ENCODE measurements at places on chromosomes 16 and 17.

DNA sequence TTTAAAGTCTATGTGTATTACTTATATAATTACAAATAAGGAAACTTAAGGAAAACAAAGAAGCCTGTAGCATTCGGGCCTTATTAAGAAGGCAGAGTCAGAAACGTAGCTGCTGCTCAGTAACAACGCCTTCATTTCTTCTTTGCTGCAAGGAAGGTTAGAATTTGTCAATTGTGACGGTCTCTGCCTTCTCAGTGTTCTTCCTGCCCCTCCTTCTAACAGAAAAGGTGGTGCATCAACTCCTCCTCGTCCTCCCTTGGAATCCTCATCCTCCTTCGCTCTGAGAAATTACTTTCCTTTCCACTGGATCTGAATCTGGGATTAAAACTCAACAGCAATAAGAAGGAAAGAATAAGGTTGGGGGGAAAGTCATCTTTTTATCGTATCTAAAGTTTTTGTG lies 63.0 kb downstream of the VPS53 start:
- no peak for DNase-seq

DNA sequence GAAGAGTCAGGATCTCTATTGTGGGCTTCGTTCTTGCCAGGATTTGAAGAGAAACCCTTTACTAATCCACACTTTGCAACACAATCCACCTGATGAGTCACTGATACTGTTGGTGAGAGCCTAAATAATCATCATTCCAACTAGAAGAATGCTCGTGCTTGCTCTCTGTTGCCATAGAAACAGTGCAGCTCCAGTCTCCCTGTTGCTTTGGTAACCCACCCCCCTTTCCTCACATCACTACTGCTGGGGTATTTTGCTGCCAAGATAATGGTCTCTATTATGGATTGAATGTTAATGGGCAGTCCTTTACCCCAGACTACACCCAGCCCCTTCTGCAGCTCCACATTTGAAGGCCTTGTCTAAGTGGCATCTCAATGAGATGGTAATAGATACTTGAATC lies 190.4 kb downstream of the ABCC12 start:
- peak; percentile 6 for DNase-seq

- DNase-seq, result no peak
Observed at GRCh38 chr17:29143894-29144293, 36.3 kb downstream of the MYO18A start.

DNA sequence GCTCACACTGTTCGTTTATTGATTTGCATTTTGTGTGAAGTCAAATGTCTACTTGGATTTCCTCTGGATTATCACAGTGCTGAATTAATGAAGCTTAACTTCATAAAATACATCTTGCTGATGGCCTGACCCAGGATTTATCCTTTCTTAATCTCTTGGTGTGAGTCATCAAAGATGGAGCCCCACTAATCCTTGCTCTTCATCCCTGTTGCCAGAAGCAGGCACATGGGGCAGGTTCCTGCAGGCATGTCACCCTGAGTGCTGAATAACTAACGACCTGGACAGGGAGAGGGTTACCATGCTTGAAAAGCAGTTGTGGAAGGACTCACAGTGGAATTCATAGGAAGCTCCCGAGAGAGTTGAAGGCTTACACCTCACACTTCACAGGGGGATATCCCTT lies 56.0 kb upstream of the FA2H start:
- DNase-seq, result no peak

GRCh38 chr17:63503341-63503705 lies 19.8 kb upstream of the KCNH6 start:
- DNase-seq, result no peak

DNA sequence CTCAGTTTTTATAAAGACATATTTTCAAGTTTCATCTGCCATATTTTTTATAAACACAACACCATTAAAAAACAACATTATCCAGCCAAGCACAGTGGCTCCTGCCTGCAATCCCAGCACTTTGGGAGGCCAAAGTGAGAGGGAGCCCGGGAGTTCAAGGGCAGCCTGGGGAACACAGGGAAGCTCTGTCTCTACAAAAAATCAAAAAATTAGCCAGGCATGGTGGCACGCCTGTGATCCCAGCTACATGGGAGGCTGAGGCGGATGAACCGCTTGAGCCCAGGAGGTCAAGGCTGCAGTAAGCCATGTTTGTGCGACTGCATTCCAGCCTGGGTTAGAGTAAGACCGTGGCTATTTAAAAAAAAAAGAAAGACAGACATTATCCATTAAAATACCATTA lies 17.2 kb upstream of the NTAN1 start:
- no peak for DNase-seq

DNA sequence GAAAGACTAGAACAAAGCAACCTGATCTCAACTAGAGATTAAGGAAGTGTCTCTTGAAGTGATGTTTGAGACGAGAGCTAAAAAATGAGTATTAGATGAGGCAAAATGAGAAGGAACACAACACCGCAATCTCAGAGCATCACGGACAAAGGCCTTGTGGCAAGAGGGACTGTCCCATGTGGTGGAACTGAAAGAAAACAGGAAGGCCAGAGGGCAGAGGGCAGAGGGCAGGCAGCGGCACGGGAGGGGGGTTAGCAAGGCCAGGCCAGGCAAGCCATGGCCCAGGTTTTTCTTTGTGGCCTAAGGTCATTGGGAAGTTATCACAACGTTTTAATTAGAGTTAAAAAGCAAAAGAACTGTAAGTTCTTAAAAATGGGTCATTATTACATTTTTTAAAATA lies 22.5 kb downstream of the RPA1 start:
- DNase-seq, result no peak

DNA sequence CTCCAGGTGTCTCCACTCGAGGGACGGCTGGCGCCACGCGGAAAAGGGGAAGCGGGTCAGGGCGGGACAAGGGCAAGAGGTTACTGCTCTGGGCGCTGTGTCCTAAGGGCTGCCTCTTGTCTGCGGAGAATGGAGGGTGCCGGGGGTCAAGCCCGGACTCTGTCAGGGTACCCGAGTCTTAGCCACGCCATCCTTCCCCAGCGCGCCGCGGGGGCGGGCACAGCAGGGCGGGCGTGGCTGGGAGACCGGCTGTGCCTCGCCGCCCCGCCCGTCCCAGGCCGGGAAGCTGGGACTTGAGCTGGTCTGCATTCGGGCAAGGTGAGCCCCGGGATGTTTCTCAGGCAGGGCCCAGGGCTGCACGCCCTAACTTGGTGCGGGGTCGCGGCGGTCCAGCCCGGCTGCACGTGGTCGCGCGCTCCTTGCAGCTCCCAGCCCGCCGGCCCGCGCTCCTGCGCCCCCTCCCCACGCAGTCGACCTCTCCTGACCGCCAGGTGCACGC lies 6.2 kb upstream of the ACTG1 start:
- DNase-seq, result no peak

- DNase-seq, result no peak
Observed at GRCh38 chr16:27281243-27281642, 12.7 kb upstream of the NSMCE1 start.

GRCh38 chr17:5558815-5559785 lies 25.2 kb downstream of the NLRP1 start:
- DNase-seq, result no peak

- no peak for DNase-seq
Observed at GRCh38 chr16:10752843-10753523, 9.3 kb downstream of the NUBP1 start.

GRCh38 chr16:55401046-55401445 lies 77.0 kb downstream of the IRX6 start:
- DNase-seq, result no peak

GRCh38 chr16:19883966-19884485 lies 622 bp downstream of the GPRC5B start:
- DNase-seq, result no peak

DNA sequence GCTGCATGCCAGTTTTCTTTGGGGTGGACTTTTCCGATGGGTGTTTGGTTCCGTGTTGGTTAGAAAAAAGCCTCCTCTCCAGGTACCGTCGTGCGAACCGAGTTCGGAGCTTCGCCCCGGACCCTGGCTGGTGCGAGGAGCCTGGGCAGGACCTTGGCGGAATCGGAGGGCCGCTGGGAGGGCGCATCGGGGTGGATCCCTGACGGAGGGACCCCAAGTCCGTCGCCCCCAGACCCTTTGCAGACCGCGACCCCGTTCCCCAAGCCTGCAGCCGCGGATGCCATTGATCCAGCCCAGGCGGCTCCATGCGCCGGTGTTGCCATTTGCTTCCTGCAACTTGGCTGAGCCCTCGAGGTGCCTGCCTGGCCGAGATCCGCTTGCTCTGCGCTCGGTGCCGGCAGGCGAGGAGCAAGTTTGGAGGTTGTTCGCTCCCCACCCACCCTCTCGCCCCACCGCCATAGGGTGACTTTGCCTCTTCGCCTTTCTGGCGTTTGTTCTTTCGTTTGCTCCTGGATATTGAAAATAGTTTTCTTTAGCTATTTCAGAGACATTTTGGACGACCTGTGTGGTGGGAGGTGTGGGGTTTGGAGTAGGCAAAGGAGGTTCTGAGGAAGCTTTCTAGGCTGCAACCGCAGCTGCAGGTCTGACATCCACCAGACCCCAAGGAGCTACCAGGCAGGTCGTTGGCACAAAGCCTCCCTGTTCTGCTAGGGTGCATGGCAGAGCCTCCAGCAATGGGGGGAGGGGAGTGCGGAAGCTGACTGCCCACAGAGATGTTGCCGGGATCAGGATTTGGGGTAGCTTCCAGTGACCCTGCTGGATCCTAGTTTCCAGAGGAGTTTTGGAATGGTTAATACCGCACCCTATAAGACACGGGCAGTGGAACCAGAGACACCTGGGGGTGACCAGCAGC lies 58.2 kb downstream of the RAP1GAP2 start:
- DNase-seq, result peak; percentile 14

GRCh38 chr17:63279498-63280230 lies 166.4 kb downstream of the CYB561 start:
- DNase-seq, result peak; percentile 88

DNA sequence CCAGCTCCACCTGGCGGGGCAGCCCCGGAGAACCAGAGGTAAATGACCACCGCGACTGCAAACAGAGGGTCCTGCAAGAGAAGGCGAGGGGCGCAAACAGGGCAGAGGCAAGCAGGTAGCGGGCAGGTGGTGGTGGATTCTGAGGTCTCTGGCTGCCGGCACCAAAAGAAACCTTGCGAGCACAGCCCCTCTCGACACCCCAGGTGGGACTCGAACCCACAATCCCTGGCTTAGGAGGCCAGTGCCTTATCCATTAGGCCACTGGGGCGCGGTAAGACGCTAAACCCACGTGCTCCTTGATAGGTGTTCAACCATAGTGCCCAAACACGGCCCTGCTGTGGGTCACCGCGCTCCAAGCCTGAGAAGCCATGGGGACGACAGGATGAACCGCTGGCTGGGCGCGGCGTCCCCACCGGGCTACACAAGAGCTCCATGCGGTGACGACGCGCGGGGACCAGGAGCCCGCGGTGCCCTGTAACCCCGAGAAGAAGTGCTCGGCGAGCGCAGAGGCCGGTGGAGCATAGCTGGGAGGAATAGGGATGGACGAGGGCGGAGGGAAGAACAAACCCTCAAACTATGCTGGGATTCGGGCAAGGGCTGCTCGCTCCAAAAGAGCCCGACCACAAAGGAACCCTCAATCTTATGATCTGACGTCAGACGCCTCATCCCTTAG lies 12.4 kb downstream of the ATP5PD start:
- peak; percentile 88 for DNase-seq

DNA sequence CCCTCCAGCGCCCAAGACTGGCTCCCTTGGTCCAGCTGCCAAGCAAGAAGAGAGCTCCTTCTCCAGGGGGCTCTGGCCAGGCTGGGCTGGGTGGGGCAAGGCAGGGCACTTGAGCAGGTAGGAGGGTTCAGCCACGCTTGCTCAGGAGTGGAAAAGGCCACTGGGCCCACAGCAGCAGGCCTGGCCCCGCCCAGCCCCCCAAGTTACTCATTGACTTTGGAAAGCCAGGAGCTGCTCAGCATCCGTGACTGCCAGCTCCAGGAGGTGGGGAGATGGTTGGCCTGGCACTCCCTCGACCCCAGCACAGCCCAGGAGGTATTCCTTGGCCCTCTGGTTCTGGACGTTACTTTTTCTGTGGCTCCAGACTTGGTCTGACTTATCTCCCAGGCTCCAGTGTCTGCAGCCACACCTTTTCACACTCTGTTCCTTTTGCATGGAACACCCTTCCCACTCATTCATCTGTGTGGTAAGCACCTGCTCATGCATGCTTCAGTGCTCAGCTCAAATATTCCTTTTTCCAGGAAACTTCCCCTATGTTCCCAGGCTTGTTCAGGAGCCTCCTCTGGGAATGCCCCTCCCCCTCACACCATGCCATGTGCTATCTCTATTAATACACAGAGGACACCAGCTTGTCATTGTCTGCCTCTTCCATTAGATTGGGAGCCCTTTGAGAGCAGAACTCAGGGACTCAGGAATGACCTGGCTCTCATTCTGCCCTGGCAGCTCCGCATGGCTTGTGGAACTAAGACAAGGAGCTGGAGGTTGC lies at the start of gene CDH16:
Gene CDH16 (minus strand): TSS at position 83 of the 766 bp plus-strand sequence. CDS start 820 bp downstream, outside the sequence.
- DNase-seq, result no peak

DNA sequence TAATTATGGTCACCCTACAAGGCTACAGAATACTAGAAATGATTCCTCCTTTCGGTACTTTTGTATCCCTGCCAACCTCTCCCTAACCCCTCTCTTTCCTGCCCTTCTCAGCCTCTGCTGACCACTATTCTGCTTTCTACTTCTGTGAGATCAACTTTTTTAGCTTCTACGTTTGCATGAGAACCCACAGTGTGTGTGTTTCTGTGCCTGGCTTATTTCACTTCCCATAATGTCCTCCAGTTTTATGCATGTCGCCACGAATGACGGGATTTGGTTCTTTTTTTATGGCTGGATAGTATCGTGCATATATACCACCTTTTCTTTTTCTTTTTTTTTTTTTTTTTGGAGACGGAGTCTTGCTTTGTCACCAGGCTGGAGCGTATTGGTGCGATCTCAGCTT lies 92.1 kb downstream of the RAP1GAP2 start:
- DNase-seq, result no peak

- DNase-seq, result peak; percentile 31
Observed at GRCh38 chr17:42683407-42684034, 1.2 kb downstream of the CNTNAP1 start.

GRCh38 chr17:75338335-75338734 lies 49.1 kb upstream of the SLC25A19 start:
- DNase-seq, result peak; percentile 76

DNA sequence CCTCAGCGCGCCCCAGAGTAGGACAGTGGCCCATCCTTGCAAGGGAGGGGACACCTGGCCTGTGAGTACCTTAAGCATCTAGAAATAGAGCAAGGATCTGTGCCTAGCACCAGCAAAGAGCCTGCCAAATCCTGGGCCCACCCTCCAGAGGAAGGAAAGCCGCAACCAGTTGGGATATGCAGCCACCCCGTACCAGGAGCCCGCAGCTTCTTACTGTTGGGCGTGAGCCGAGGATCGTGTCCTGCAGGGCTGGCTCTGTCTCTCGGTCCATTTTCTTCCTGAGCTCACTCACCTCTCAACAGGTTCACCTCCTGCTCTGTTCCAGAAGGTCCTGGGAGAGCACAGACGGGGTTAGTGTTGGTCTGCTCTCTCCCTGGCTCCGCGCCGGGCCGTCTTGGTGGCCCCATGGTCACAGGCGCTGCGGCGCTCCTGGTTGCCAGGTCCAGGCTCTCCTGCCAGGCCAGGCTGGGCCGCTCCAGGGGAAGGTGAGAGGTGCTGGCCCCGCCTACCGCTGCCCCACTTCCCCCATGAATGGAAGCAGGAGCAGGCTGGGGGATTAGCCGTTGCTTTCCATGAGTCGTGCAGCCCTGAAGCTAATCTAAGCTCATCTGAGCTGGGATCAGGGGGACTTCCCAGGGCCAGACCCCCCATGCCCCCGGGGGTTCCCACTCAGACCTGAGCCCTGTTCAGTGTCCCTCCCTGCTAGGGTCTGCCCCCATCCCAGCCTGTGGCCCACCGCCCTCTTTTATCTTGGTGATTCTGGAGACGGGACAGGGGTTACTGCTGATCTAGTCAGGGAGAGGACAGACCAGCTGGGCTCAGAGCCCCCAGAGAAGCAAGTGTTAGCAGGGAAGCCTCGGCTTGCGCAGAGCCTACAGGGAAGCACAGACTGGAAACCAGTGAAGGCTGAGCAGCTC lies 12.7 kb downstream of the ENDOV start:
- no peak for DNase-seq
